GM23338 (cell line): ENCODE measurements at places on chromosomes 7 and 10.
A peak's percentile ranks its signal among the peaks of the same experiment; 100 is the strongest.

GRCh38 chr10:77636282-77636966, 1.2 kb downstream of the KCNMA1 start:
- DNase-seq, result peak; percentile 58

DNA sequence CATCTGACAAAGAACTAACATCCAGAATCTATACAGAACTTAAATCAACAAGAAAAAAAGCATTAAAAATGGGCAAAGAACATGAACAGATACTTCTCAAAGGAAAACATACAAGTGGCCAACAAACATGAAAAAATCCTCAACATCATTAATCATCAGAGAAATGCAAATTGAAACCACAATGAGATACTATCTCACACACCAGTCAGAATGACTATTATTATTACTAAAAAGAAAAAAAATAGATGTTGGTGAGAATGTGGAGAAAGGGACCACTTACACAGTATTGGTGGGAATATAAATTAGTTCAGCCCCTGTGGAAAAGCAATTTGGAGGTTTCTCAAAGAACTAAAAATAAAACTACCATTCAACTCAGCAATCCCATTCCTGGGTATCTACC, 89.1 kb upstream of the ADO start:
- no peak for DNase-seq

GRCh38 chr7:103991406-103991805, 1.9 kb upstream of the RELN start:
- no peak for DNase-seq

DNA sequence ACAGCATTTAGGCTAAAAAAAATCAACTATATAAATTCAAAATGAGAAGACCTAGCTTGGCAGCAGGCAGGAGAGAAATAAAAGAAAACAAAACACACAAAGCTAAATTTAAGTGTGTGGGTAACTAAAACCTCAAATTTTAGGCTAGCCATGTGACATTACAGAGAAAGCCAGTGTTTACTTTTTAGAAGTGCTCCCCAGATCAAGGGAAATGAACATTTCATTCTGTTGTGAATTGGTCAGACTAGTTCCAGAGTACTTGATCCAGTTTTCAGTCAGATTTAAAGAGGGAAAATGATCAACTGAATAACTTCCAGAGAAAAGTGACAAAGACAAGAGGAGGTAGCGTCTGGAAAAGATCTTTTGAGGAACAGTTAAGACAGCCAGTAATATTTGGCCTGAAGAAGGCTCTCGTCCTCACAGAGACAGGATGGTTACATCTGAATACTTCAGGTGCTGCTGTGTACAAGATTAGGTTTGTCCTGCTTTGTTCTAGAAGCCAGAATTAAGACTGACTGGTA, 563.4 kb downstream of the KCNMA1 start:
- no peak for DNase-seq

DNA sequence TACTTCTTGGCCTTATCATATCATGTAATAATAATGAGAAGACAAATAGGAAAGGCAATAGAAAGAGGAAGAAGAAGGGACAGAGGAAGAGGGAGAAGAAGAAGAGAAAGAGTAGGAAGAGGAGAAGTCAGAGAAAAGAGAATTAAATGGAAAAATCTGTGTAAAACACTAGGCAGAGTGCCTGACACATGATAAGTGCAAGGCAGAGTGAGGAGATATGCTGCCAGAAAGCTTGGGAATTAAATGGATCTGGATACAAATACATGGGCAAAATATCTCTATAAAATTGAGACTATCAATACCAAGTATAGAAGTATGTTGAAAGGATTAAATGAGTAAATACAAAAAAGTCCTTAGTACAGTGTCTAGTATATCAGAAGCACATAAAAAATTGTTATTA, 124.8 kb downstream of the CACNA2D1 start:
- no peak for DNase-seq

- no peak for DNase-seq
These were observed 37.8 kb downstream of the RNLS start for GRCh38 chr10:88545359-88545758.

GRCh38 chr10:62561151-62561550, 187.0 kb downstream of the ZNF365 start:
- DNase-seq, result no peak

- DNase-seq, result peak; percentile 70
These were observed 134.3 kb downstream of the PRKCQ start for GRCh38 chr10:6445671-6446316.

DNA sequence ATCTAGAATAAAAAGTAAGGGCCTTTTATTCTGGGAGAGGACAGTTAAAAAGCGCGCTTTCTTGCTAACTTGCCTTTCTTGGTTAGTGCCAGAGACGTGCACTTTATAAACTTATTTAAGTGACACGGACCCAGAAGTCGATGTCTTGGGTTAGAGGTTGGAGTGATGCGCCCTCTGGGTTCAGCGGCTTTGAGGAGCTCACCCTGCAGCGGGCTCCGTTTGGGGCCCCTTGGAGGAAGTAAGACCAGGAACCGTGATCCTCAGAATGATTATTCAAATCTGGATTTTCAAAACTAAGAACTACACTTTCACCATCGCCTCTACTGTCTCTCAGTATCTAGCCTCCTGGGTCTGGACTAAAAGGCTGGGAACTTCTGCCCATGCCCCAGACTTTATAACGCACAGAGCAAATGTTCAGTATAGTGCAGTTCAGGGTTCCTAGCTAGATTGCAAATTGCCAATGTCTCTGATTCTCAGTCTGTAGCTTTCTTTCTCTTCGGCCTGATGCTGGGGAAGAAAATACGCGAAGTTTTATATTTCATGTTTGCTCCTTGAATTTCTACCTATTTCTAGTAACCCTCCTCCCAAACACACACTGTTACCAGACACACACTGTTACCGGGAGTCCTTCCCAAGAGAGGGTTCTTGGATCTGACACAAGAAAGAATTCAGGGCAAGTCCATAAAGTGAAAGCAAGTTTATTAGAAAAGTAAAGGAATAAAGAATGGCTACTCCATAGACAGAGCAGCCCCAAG, 18.6 kb upstream of the SMO start:
- peak; percentile 68 for DNase-seq

DNA sequence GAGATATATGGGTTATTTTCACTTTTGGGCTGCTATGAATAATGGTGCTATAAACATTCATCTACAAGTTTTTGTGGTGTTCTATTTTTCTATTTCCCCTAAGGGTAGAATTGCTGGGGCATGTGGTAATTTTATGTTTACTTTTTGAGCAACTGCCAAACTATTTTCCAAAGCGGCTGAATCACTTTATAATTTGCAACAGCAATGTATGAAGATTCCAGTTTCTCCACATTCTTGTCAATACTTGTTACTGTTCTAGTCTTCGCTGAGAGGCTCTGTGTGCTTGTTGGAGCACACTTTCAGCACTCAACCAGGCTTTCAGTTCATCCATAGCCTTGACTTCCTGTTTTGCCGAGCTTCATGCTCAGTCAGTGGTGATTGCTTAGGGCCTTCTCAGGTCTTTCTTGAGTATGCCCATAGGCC, 39.0 kb downstream of the ADK start:
- DNase-seq, result no peak
